ENCODE measurements at places on chromosomes 1 and 21.

- DNase-seq = no peak
These were observed 1.3 kb upstream of the TTF2 start for GRCh38 chr1:117058810-117059209.

- DNase-seq = no peak
These were observed 724 bp upstream of the CALML6 start for GRCh38 chr1:1914101-1914970.

- no peak for DNase-seq
These were observed 6.9 kb downstream of the AGRN start for GRCh38 chr1:1026599-1027413.

GRCh38 chr1:235051521-235051920 is 77.1 kb downstream of the TOMM20 start:
- no peak for DNase-seq

DNA sequence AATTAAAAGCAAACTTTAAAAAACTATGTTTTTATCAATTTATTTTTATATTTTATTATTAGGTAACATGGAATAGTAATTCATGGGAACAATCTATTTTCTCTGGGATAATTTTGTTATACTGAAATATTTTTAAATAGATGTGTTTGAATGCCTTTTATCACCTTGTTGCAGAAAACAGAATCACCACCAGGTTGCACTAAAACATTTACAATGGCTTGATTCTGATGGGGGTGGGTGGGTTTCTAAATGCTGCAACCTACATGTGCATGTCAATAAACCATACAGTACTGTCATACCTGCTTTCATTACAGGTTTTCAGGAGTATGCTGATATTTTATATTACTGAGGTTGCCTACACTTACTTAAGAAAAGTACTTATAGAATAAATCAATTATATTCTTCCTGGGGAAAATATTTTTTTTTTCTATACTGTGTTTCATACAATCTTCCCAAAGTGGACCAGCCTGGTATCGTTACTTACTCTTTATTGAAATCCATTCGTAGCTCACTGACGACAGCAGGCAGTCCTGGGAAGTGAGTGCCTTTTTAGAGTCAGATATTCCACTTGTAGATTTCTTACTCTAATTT is 132.8 kb downstream of the PTPRC start:
- DNase-seq = peak; percentile 51

GRCh38 chr1:227558732-227559262 is 4.6 kb upstream of the ZNF678 start:
- no peak for DNase-seq

- no peak for DNase-seq
These were observed 126.2 kb upstream of the L1TD1 start for GRCh38 chr1:62068416-62068843.

DNA sequence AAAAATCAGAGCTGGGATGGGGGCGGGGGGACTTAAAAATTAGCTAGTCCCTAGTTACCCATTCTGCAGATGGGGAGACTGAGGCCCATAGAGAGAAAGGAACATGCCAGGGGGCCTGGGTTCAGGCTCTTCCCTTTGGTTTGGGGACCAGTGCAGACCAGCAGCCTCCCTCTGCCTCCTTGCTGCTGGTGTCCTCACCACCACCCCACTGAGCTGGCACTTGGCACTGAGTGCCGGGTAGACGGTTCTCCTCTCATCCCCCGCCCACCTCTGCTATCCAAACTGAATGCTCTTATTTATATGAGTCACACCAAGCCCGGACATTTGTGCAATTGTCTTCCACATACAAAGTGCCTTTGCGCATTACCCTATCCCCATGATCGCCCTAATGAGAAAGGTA is 39.2 kb downstream of the CAMK2N1 start:
- no peak for DNase-seq

DNA sequence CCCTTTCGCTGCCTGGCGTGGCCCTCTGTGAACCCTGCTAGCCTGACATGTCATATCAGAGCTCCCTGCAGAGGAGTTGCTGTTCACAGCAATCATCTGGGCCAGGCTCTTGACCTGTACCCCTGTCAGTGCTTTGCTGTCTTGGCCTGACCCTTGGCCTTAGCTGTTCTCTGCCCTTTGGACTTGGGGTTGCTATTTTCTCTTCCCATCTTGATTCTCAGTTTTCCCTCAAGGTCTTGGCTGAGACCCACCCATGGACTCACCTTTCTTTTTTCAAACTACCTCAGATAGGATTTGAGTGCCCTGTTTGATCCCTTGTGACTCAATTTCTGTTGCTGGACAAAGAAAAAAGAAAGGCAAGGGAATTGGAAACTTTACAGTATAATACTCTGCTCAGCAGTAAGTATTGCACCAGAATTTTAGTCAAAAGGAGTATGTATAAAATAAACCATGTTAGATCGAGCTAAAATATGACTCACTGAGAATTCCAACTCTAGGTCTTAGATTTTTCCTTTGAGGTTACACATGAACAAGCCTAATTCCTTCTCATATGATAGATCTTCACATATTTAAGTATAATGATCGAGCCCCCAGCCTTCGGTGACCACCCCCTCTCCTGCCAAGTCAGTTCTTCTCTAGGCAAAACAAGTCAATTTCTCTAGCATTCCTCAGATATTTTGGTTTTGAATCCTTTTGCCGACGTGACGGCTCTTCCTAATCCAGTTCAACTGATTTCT is 110.5 kb downstream of the NGF start:
- DNase-seq = peak; percentile 94

GRCh38 chr1:181028615-181029014 is 5.2 kb upstream of the MR1 start:
- DNase-seq = peak; percentile 8

DNA sequence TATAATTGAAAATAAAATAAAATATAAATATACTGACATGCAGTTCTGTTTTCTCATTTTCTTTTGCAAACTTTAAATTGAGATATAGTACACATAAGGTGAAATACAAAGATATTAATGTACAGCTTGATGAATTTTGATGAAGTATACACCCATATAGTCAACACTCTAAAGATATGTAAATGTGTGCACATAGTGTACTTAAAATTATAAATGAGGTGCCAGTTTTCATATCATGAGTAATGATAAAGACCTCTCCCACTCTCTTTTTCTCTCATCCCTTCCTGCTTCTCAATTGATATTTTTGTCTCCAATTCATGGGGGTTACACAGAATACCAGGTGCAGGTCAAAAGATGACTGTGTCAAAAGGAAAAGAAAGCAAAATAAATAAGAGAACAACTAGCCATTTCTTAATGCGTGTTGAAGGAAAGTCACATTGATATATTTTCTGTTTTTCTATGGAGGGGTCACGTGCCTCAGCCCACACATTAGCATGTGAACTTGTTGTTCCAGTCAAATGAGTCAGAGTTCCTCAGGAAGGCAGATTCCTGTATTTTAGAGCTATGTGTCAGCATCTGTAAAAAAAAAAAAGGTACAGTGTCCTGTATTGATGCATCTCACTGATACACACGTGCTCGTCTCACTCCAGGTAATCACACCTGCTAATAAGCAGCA is 64.3 kb upstream of the HOOK1 start:
- peak; percentile 83 for DNase-seq

- peak; percentile 52 for DNase-seq
These were observed 45.5 kb downstream of the ATP5PF start for GRCh38 chr21:25689226-25689625.

DNA sequence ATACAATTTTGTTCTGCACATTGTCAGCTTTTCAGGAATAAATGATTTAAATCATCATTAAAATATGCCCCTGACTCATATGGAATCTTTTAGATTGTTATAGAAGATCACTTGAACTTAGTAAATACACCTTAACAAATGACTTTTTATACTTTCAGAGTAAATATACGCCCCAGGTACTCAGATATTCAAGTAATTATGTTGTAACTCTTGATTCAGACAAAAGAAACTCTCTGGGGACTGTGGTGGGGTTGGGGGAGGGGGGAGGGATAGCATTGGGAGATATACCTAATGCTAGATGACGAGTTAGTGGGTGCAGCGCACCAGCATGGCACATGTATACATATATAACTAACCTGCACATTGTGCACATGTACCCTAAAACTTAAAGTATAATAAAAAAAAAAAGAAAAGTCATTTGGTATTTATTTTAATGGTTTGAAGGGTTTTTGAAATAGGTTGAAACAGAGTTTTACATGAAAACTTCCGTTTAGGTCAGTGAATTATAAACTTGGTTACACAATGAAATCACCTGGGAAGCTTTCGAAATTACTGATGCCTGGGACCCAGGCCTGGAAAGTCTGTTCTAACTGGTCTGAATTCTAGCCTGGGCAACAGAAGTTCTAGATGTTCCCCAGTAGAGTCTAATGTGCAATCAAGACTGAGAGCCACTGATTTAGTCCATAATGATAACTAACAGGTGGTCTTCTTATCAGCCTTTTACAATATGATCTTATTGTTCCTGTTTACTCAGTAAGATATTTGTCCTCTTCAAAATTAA is 320.5 kb upstream of the NR5A2 start:
- DNase-seq = no peak

DNA sequence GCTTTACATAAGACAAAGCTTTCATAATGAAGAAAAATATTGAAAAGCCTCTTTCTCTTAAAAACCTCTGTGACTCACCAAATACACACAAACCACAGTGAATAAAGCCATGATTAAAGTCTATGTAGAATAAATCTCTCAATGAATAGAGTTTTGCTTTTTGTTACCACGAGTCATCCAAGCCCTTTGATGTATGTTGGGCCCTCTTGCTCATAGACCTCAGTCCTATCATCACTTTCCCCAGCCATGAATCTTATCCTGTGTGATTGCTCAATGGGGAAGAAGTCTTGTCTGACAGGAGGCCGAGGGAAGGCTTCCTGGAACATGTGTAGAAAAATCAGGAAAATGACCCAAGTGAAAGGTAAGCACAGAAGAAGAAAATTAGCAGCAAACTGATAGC is 60.8 kb downstream of the NGF start:
- peak; percentile 83 for DNase-seq

- DNase-seq = peak; percentile 9
These were observed 368.0 kb downstream of the HHAT start for GRCh38 chr1:210696709-210697108.

DNA sequence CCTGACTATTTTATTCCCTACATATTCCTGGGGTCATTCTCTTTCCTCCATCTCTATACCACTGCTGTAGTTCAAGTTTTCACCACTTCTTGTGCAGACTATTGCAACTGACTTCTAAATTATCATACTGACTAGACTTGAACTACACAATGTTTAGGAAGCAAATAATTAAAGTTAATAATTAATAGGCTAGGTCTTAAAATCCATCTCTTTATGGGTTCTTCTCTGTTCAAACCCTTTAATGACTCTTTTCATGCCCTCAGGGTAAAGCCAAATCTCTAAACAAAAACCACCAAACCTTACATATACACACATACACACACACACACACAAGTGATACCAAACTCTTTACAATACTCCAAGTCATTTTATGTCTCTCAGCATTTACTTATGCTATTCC is 22.3 kb upstream of the MOB3C start:
- no peak for DNase-seq

DNA sequence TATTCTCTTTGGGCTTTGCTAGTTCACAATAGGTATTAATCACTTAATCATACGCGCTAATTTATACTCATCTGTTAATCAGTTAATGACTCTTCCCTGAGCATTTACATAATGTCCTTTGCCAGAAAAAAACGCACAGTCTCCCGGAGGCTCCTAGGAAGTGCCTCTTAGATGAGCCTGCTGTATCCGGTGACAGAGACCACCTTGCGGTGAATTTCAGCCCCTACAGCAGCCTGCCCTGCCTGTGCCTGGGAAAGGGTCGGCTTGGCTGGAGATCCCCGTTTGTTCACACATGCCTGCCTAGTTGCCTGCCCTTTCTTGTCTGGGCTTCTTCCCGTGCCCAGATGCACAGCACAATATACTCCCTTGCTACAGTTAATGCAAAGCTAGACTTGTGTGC is 152.9 kb downstream of the ZBTB18 start:
- no peak for DNase-seq

DNA sequence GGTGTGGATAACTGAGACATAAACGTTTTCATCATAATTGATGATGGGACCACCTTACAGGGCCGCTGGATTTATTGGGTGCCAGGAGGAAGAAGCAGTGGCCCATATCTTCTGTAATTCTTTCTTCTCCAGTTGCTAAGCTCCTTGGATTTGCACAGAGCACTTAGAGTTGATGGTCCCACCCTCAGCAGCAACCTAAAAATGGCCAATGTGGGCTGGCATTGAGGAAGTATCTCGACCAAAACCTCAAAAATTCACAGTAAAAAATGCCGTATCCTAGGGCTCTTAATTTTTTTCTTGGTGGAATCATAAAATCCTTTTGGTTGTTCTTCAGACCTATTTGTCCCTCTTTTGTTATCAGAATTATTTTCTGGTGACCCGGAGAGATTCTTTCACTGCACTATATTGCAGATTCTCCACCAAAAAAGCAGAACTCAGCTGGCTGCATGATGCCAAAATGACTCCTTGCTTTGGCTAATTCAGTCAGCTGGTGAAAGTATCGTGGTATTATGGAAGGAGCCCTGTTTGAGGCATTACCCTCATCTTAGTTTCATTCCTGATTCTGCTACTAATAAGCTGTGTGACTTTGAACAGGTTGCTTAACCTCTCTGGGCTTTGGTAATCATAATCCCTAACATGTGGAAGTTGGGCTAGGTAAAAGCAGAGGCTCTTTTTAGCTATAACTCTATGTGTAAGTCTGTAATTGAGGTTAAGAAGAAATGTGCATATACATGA is 27.6 kb downstream of the KIRREL1 start:
- DNase-seq = peak; percentile 66

GRCh38 chr1:63759778-63760177 is 14.0 kb upstream of the ROR1 start:
- DNase-seq = no peak

DNA sequence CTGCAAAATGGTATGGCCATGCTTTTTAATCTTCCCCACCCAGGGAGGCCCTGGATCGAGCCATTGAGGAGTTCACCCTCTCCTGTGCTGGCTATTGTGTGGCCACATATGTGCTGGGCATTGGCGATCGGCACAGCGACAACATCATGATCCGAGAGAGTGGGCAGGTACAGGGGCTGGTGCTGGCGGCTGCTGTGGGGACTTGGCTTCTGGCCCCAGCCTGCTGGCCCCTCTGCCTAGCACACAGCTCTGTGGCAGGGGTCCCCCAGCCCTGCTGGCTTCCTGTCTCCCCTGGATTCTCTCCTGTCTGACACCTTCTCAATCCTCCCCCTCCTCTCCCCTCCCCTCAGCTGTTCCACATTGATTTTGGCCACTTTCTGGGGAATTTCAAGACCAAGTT is 72.4 kb downstream of the PIK3CD start:
- DNase-seq = no peak

DNA sequence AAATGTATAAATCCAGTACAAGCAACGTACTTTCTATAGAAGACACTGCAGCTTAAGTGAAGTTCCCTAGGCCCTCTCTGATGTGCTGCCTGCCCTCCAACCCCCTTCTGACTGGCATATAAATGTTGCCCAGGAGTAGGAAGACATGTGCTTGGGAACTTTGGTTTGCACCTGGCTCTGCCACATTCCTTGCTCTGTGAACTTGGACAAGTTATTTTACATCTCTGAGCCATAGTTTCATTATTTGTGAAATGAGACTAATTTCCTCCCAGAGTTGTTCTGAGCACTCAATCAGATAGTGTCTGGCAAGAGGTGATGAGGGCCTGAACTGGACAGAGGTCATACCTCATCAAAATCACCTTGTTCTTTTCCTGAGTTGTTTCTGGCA is 3.5 kb upstream of the PHC2 start:
- no peak for DNase-seq

All from fibroblast of skin of back (primary cell).